ENCODE measurements at places on chromosomes 2 and 18. TPM values are rescaled to one million over a fixed set of nuclear protein-coding genes. Genes with fewer than 3 reads are reported as not detected.

Gene CCDC74A
- 10.0 TPM for total RNA-seq

Gene ASXL2
- 32.7 TPM for total RNA-seq

Gene PCBP1
- total RNA-seq: 457 TPM

Gene SLC5A7
- not detected for total RNA-seq

Gene PIK3C3
- total RNA-seq: 52.4 TPM

Gene PLCL1
- not detected for total RNA-seq

Gene IL36A
- not detected for total RNA-seq

Gene ANKRD62
- total RNA-seq: not detected

Gene MC5R
- total RNA-seq: not detected

Gene UGT1A3
- total RNA-seq: not detected

Gene UGT1A5
- total RNA-seq: not detected

Gene NPHP1
- 2.8 TPM for total RNA-seq

Gene SIGLEC15
- 0.13 TPM for total RNA-seq

Gene ZAP70
- total RNA-seq: 0.22 TPM

Gene TEX44
- not detected for total RNA-seq

Gene GPC1
- total RNA-seq: 39.4 TPM

Gene FMNL2
- 30.3 TPM for total RNA-seq

Gene NBEAL1
- 12.6 TPM for total RNA-seq

Gene TBR1
- total RNA-seq: not detected

Gene DCC
- total RNA-seq: 0.35 TPM

Gene EPAS1
- total RNA-seq: 1.4 TPM

Gene B4GALT6
- total RNA-seq: 34.0 TPM

Gene REG1B
- total RNA-seq: not detected

All from H9 (cell line).